ENCODE measurements at places on chromosomes 6 and 20.

- DNase-seq: no peak
Measured at GRCh38 chr20:38109591-38110524, 55.2 kb downstream of the TGM2 start.

GRCh38 chr6:34223381-34223955 lies 13.2 kb upstream of the HMGA1 start:
- DNase-seq: no peak

DNA sequence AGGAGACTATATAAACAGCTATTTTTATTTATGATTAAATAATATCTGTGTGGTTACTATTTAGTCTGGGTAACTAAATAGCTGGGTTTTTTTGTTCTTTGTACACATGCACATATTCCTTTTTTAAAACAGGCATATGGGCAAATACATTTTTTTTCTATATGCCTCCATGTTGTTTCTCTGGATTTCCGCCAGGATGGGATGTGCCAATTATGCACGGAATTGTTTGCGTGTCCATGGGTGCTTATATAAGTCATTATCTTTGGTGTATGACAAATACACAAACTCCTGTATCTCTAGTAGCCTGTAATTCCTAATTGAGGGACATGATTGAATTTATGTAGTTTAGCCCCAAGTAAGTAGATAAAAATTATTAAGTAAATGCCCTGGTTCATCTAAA lies 226.9 kb downstream of the BCKDHB start:
- no peak for DNase-seq

- DNase-seq: no peak
Measured at GRCh38 chr6:170192905-170193304, 98.0 kb downstream of the DLL1 start.

- DNase-seq: no peak
Measured at GRCh38 chr6:157316871-157317814, 6.2 kb downstream of the TMEM242 start.

- no peak for DNase-seq
Measured at GRCh38 chr20:15507151-15507550, 1066.1 kb downstream of the KIF16B start.
